ENCODE measurements at places on chromosomes 12 and 14. TPM values are rescaled to one million over a fixed set of nuclear protein-coding genes. Genes with fewer than 3 reads are reported as not detected.

Gene MYF5
- polyA plus RNA-seq: 0.07 TPM

Gene BICDL1
- polyA plus RNA-seq: 14.9 TPM

Gene WSCD2
- 1.5 TPM for polyA plus RNA-seq

Gene NFATC4
- polyA plus RNA-seq: 40.9 TPM

Gene MTHFD1
- 61.9 TPM for polyA plus RNA-seq

Gene PDE3A
- 62.0 TPM for polyA plus RNA-seq

Gene GNB3
- 5.9 TPM for polyA plus RNA-seq

Gene TRHDE
- 14.2 TPM for polyA plus RNA-seq

Gene LRFN5
- polyA plus RNA-seq: 2.3 TPM

Gene OR6C68
- not detected for polyA plus RNA-seq

Gene GARIN6
- polyA plus RNA-seq: not detected

Gene IRF2BPL
- 19.4 TPM for polyA plus RNA-seq

Measured in large intestine (tissue), 12 donors.